ENCODE measurements at places on chromosomes 13 and 19. TPM values are rescaled to one million over a fixed set of nuclear protein-coding genes. Genes with fewer than 3 reads are reported as not detected.

Gene FCAR
- total RNA-seq, result 0.16 TPM

Gene CEACAM4
- 0.24 TPM for total RNA-seq

Gene ZNF296
- 8.1 TPM for total RNA-seq

Gene ZNF480
- 7.2 TPM for total RNA-seq

Gene NLRP9
- total RNA-seq, result not detected

Gene SLC7A10
- not detected for total RNA-seq

Gene NDUFA3
- 104 TPM for total RNA-seq

Gene ACP5
- 34.6 TPM for total RNA-seq

Gene PGLYRP2
- not detected for total RNA-seq

Gene FCHO1
- total RNA-seq, result 0.76 TPM

Gene MYO16
- 0.04 TPM for total RNA-seq

Gene ZNF625
- 1.8 TPM for total RNA-seq

Gene SIN3B
- 19.7 TPM for total RNA-seq

Gene LIM2
- total RNA-seq, result not detected

Gene CADM4
- total RNA-seq, result 13.0 TPM

Gene NANOS3
- total RNA-seq, result not detected

Gene SMIM44
- total RNA-seq, result not detected

Gene RDH13
- 33.7 TPM for total RNA-seq

Gene KCNN4
- 4.1 TPM for total RNA-seq

Gene CYP4F22
- 10.2 TPM for total RNA-seq

Gene TTC9B
- total RNA-seq, result not detected

Gene ITGBL1
- total RNA-seq, result 0.40 TPM

Gene COL4A1
- 27.5 TPM for total RNA-seq

Gene APC2
- total RNA-seq, result 0.48 TPM

Gene ZNF69
- total RNA-seq, result 0.64 TPM

Gene C19orf67
- total RNA-seq, result 0.12 TPM

Gene FAM83E
- total RNA-seq, result 6.5 TPM

Gene ZNF541
- 0.08 TPM for total RNA-seq

Gene NBEA
- 1.2 TPM for total RNA-seq

Gene GARIN5A
- total RNA-seq, result 1.1 TPM

Gene IGFL3
- total RNA-seq, result not detected

Gene CGB8
- not detected for total RNA-seq

Gene UNC13A
- total RNA-seq, result 0.04 TPM

Gene PSG2
- total RNA-seq, result not detected

Gene RB1
- total RNA-seq, result 36.1 TPM

Gene OR1M1
- total RNA-seq, result not detected

Gene CDX2
- total RNA-seq, result not detected

Gene SLC5A5
- total RNA-seq, result not detected

Gene ZNF229
- total RNA-seq, result 1.1 TPM
